CD4-positive, alpha-beta T cell treated with Interleukin-10 for 1 hour (primary cell): ENCODE measurements at places on chromosomes 5 and 9.
A peak's percentile ranks its signal among the peaks of the same experiment; 100 is the strongest.

DNA sequence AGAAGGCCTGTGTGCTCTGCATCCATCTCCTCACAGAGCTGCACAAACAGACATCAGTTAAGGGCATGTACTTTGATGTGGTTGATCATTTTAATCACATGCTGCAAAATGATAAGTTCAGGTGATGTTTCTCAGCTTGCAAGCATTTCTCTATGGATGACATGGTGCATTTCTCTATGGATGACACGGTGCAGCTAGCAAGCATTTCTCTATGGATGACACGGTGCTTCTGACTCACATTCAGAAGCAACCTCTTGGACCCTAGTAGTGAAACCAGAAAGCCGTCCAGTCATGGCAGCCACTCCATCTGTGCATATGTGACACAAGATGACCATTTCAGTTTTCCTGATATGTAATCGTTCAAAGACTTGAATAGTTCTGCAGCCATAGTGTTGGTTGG, 24.1 kb upstream of the RNF20 start:
- no peak for DNase-seq

DNA sequence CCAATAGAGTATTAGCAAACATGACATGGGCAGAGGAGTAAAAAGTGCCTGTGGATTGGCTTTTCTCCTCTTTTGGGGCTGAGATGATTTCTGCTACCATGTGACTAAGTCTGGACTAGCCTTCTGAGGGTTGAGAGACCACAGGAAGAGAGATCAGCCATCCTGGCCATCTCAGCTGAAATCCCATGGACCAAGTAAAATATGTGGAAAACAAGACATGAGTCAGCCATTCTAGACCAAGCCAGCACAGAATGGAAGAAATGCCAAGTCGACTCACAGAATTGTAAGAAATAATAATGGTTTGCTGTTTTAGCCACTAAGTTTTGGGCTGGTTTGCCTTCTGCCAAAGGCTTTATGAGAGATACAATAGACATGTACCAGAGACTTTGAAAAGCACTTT, 377.8 kb downstream of the CHSY3 start:
- no peak for DNase-seq

GRCh38 chr5:5062525-5063302, 77.4 kb upstream of the ADAMTS16 start:
- no peak for DNase-seq

- DNase-seq = no peak
These were observed 24.7 kb downstream of the TSC1 start for GRCh38 chr9:132919614-132920268.

DNA sequence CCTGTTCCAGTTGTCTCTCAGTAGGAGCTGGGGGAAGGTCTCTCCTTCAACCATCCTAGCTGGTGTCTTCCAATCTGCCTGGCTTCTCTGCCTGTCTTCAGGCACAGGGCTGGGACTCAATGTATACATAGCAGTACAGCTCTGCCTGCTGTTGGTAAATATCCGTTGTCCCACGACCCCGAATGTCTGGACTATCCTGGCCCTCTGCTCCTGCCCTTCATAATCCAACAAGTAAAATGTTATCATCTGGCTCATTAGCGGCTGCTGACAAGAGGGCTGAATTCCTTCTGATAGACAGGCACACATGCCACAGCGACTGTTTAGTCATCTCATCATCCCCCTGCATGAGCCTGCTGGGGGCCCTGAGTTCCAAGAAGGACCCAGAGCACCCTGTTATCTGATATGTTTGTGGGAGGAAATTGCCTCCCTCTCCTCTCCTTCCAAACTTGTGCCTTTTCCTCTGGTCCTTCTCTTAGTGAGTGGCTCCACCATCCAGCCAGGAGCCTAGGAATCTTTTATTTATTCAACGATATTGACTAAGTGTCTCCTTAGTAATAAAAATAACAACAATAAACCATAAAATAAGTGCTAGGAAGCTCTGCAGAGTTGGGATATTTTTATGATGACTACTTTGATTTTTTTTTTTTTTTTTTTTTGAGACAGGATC, 29.5 kb upstream of the TGFBR1 start:
- no peak for DNase-seq

GRCh38 chr5:182126-182525, 9.2 kb upstream of the LRRC14B start:
- no peak for DNase-seq

DNA sequence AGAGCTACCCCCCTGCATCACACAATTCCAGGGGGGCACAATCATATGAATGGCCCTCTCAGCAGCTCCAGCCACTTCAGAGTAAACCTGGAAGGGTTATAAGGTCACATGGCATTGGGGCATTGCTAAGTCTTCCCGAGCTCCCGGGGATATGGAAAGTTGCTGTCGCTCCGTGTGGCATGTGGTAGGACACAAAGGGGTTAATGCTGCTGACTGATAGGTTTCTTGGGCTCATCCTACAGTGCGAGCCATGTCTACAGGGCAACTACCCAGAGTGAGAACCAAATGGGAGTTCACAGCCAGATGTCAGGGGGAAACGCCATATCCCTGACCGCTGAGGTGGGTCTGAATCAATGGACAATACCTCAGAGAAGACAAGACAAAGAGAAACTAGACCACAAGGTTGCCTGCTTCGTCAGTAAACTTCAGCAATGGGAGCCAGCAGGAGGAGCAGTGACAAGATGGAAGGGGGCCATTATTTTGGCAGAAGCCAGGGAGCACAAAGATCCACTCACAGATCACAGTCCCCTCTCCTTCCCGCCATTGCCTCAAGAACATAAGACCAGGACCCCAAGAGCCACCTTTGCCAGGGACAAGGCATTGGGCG, 52.4 kb upstream of the SHISAL2B start:
- DNase-seq = no peak

GRCh38 chr9:114027863-114028465, 50.1 kb downstream of the AMBP start:
- DNase-seq = no peak

GRCh38 chr5:31300501-31300900, 107.0 kb downstream of the CDH6 start:
- no peak for DNase-seq

DNA sequence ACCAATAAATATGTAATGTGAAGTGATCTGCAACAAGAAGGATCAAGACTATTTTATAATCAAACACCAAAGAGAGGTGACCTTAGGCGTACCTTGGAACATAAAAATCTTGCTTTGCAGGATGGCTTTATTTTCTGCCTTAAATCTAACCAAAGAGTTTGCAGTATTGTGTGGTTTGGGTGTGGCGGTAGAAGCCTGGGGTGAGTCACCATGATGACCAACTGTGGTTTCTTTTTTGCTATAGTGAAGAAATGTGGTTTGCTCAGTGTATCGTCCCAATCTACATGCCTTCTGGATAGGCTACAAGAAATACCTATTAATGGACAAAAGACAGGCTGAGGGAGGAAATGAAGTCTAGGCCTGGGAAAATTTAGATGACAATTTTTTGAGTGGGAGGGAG, 5.1 kb upstream of the CAST start:
- DNase-seq = peak; percentile 61

- no peak for DNase-seq
These were observed 204.7 kb upstream of the RFX3 start for GRCh38 chr9:3730511-3730922.
